ENCODE measurements at places on chromosomes 2 and 18.
A peak's percentile ranks its signal among the peaks of the same experiment; 100 is the strongest.

DNA sequence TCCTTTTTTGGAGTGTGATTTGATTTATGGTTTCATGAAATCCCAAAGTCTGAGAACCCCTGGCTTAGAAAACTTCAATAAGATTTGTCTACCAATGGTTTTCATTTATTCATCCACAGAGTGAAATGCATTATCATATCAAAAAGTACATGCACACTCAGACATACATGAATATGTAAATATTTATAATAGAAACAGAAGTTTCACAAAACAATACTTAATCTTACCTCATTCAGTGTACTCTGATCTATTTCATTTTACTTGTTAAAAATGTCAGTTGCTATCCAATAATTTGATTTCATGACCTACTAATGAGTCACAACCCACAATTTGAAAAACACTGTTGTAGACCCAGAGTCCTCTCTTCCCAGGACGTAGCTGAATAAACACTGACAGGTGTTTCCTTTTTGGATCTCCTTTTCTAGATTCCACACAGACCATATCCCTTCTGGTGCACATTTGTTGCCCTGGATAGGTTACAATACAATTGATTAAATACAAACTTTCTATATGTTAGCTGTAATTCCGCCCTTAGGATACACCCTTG is 10.4 kb upstream of the CAVIN2 start:
- no peak for DNase-seq

DNA sequence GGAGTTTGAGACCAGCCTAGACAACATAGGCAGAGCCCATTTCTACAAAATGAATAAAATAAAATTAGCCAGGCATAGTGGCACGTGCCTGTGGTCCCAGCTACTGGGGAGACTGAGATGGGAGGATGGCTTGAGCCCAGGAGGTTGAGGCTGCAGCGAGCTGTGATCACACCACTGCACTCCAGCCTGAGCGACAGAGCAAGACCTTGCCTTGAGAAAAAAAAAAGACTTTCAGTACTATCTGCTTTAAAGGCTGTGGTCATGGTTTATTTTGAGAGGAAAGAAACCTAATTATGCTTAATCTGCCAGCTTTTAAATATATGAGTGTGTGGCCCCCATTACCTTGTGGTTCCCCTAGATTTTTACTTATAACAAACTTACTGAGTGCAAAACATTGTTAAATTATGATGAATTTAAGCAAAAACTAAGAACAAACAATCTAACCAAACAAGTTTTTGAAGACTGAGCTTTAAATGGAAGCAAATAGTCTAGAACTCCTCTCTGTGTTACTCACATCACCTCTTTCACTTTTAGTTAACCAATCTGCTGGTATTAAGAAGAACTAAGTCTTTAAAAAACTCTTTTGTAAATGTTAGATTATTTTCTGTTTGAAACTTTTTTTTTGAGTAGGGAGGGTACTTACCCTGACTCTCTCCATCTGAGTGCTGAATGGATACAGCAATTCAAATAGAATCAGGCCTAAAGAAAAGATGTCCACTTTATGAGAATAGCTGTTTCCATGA is 65.4 kb downstream of the EIF2AK3 start:
- no peak for DNase-seq

DNA sequence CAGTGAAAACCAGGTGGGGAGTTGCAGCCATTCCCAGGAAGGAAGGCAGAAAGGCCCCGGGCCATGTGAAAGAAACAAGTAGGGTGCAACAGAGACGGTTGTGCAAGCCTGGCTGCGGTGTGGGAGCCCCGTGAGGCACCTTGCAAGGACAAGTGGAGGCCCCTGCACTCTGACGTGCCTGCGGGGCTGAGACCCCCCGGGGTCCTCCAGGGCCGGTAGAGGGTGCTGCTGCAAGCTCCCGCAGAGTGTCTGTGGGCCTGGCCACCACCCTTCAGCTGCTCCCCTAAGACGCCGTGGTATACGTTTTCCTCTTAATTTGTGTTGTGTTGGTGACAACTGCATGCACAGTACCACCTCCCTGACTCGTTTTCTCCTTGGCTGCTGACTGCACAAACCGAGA is 27.4 kb upstream of the MC5R start:
- no peak for DNase-seq

- DNase-seq = no peak
These were observed 102.9 kb upstream of the HAAO start for GRCh38 chr2:42895134-42895790.

GRCh38 chr18:51668101-51668500 is 470.6 kb upstream of the MEX3C start:
- DNase-seq = no peak

GRCh38 chr18:42730272-42730671 is 385.2 kb downstream of the RIT2 start:
- DNase-seq = peak; percentile 2

DNA sequence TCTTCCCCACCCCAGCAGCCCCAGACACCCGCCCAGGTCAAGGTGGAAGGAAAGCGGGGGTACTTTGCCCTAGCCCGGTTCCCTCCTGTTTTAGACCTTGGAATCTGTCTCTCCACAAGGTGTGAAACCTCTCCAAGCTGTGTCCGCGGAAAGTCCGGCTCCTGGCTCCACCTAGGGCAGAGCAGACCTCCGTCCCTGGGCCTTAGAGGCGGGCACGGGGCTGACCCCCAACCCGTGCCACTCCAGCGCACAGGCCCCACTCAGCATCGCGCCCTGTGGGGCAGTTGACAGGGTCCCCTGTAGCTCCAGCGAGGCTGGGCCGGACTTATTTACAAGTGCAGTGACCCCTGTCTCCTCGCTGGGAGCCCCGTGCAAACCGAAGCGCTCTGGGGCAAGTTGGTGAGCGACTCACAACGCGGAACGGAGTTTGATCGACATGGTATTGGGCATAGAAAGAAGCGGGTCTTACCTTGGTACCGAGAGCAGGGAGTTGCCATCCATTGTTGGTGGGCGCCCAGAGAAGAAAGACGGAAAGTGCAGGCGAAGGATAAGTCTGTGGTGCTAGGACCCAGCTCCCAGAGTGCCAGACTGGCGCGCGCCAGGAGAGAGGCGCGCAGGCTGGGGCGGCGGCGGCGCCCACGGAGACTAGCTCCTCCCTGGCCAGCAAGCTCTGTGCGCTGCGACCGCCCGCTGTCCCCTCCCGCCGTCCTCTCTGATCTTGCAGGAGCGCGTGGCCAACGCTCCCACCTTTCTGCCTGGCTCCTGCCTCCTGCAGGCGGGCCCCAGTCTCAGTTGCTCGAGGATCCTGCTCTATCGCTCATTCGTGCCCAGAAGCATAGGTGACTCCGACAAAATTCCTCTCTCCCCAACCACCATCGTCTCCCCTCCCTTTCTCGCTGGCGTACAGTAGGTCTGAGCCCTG is at the start of gene SPHKAP:
SPHKAP (minus strand) TSS at position 590 of the 922 bp plus-strand sequence; CDS start at position 501, 89 bp downstream.
- DNase-seq = no peak

- DNase-seq = no peak
These were observed 321.5 kb downstream of the RND3 start for GRCh38 chr2:150165988-150166312.

GRCh38 chr2:212814941-212815340 is 276.3 kb upstream of the ERBB4 start:
- DNase-seq = no peak

GRCh38 chr18:57107140-57107832 is 39.6 kb upstream of the BOD1L2 start:
- no peak for DNase-seq

- no peak for DNase-seq
These were observed 941.3 kb upstream of the NXPH2 start for GRCh38 chr2:139721411-139721995.

- DNase-seq = no peak
These were observed 5.0 kb downstream of the TMEM237 start for GRCh38 chr2:201638326-201638725.

DNA sequence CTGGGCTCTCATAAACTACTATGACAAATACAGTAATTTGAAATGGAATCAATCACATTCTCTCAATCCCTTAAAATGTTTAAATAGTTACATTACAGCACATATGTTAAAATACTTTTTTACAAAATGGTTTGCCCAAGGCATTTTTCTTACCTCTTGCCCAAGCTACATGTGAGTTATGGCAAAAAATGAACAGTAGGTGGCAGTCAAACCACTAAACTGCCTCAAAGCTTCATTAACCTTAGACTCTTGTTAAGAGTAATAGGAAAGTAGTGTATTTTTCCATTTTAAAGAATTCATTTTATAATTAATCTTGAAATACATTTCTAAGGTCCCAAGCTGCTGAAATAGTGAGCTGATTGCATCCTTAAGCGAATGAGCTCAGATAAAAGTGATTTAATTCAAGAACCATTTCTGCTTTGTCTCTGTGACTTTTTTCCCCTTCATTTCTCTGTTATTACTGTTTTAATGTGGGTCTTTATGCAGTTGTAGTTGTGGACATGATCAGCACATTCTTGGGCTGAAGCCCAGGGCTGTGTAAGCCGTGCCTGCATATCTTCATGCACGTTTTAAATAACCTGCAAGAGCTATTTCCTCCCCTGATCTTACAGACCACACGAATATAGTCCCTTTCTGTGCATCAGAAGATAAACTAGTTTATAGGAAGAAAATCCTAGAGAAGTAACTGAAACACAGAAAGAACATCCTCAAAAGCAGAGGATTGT is 311.8 kb downstream of the LNPK start:
- DNase-seq = peak; percentile 57

DNA sequence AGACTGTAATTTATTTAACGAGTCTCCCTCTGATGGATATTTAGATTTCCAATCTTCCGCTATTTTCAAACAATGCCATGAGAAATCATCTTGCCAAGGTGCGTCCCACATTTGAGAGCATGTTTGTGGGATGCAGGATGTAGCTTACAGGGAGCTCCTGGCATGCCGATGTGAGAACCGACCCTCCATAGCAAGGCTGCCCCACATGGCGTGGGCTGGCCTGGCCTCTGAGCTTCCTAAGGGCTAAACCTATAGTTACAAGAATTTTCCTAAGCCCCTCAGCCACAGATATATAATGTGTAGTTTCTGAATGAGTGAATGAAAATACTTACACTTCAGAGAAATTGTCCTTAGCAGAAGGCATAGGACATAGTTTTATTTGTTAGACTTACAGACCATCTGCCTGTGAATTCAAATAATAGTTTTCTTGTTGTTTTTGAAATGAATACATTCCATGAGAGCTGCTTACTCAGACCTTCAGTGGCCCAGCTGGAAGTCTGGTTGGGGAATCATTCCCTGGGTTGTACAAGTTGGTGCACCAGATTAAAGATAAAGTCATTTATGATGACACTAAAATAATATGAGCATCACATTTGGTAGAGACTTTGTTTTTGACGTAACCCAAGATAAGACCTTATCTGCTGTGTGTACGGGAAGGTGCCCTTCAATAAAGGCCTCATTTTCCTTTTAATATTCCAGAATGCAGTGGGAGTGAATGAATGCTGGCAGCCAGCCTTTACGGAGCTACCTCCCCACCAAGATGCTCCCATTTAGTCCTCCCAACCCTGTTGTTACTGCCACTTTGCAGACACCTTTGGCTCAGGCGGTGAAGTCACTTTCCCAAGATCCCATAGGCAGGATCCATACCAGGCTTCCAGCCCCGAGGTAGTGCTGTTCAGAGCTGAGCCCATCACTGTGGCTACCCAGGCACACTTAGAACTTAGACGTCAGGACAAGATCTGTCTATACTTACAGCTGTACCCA is 107.1 kb downstream of the GLI2 start:
- DNase-seq = no peak

GRCh38 chr18:79200546-79201268 is 131.5 kb downstream of the ATP9B start:
- no peak for DNase-seq

DNA sequence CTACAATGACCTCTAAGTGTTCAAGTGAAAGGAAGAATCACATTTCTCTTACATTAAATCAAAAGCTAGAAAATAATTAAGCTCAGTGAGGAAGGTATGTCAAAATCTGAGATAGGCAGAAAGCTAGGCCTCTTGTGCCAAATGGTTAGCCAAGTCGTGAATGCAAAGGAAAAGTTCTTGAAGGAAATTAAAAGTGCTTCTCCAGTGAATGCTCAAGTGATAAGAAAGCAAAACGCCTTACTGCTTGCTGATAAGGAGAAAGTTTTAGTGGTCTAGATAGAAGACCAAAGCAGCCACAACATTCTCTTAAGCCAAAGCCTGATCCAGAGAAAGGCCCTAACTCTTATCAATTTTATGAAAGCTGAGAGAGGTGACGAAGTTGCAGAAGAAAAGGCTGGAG is 932.3 kb upstream of the ACVR2A start:
- no peak for DNase-seq

DNA sequence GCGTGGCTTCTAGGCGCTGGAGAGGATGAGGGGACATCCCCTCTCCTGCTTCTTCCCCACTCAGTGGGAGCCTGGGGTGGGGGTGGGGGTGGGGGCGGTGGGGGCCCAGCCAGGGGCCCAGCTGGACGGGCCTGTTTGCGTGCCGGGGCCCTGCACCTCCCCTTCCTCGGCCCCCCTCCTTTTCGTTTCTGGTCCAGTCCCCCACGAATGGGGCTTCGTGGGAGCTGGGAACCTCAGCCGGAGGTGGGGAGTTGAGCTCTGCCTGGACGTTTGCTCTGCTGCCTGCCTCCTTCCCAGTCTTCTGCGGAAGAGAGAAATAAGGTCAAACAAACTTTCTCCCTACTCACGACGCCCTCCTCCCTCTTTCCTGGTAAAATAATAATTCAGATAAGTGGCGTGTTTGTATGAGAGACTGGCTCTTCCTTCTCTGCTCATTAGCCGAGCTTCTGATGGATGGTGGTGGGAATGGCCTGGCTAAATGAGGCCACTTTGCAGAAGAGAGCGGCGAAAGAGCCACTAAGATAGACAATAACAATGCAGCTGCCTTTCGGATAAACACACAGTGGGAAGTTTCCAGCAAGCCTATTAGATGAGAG is 782 bp downstream of the MTA3 start:
- no peak for DNase-seq

DNA sequence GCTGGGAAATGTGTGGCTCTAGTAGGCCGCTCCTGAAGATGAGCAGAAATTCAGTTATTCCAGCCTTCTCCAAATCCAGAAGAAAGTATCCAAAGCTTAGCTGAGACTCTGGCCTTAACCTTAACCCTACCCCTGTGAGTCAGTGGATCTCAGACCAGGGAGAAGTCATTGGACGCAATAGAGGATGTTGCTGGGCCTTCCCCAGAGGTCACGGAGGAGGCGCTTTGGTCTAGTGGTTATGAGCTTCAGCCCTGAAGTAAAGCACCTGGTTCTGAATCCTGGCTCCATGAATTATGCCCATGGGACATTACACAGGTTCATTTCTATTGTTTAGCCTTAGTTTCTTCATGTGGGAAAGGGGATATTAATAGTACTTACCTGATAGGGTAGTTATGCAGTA is 24.0 kb downstream of the PKDCC start:
- DNase-seq = no peak

- no peak for DNase-seq
These were observed 230.4 kb downstream of the FHOD3 start for GRCh38 chr18:36527740-36528455.

GRCh38 chr18:46591783-46592391 is 65.1 kb downstream of the LOXHD1 start:
- DNase-seq = no peak

GRCh38 chr2:62663920-62664795 is 41.4 kb upstream of the EHBP1 start:
- no peak for DNase-seq

GRCh38 chr2:95159690-95160449 is at the start of gene ZNF514:
Gene ZNF514 (minus strand): TSS chr2:95159848. CDS start chr2:95153253, 6,595 bp downstream.
- no peak for DNase-seq
